ENCODE measurements at places on chromosomes 13 and 19.

GRCh38 chr19:47896773-47897172, 10.7 kb upstream of the SULT2A1 start:
- DNase-seq = no peak

DNA sequence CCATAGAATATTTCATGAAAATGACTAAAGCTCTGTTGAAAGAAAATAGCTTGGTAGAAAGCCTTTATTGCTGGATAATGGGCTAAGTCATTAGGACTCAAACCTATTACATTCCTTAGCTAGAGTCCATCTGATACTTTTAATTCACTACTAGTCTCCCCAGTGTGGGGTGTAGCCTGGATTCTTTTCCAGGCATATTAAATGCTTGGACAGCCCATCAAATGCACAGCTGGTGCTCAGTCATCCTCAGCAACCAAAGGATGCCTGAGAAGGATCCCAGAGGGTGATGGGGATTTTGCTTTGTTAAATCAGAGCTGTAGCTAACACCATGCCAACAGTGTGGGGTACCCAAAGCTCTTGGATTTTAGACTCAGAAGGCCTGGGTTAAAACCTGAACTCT, 153.5 kb downstream of the DLEU7 start:
- DNase-seq = no peak

DNA sequence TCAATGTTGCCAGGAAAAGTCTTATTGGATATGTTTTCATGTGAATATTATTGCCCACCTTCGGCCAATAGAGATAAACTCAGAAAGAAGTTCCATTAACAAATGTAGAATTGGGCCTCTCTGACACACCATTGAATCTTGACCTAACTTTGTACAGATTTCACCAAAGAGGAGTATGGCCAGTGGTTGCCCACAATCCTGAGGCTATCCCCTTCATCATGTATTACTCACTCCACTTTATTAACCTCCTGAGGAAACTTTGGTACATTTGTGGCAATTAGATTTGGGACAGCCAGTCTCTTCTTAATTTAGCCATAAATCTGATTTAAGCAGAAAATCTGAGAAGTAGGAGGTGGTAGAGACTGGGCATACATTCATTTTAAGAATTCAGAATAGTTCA, 53.3 kb upstream of the POSTN start:
- no peak for DNase-seq

GRCh38 chr13:50561739-50562138, 281.8 kb downstream of the DLEU7 start:
- no peak for DNase-seq

DNA sequence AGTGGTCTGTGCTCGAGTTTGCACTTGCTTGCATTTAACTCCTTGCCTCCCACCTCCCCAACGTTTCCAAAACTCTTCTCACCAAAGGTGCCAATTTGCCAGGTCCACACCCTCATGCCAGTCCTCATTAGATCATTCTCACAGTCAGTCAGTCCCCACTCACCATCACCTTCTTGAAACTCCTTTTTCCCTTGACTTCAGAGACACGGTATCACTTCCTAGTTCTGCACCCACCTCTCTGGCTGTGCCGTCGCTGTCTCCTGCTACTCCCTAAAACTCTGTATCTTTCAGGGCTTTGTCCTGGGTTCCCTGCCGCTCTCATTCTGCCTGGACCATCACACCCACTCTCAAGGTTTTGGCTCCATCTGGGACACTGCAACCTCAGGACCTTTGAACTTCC, 19.6 kb downstream of the OLFM2 start:
- DNase-seq = no peak

GRCh38 chr19:28940751-28941500, 272.0 kb downstream of the UQCRFS1 start:
- DNase-seq = no peak

DNA sequence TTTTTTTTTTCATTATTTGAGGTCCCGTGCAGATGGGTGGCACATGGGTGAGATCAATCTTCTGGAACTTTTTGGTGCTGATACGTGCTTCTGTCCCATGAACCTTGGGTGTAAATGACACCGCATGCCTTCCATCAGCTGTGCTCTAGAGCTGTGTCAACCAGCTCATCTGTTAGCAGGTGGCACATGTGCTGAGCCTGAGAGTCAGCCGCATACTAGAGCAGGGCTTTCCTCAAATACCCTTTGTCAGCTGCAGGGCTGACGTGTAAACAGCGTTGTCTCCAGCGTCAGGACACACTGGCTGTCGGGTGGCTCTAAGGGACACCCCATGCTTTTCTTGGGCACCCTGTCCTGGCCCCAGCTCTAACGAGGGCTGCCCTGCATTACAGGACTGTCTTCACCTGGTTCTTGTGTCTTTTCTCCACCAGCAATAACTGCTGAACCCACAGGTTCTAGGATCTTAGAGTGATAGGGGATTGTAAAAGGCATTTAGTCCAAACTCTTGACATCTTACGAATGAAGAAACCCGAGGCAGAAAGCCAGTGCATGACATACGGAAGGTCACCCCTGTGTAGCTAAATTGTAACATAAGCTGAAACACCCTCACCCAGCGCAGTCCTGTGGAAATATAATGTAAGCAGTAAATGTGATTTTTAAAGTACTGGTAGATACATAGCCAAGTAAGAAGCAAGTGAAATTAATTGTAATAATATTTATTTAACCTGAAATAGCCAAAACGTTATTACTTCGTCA, 119.5 kb downstream of the LRCH1 start:
- no peak for DNase-seq

DNA sequence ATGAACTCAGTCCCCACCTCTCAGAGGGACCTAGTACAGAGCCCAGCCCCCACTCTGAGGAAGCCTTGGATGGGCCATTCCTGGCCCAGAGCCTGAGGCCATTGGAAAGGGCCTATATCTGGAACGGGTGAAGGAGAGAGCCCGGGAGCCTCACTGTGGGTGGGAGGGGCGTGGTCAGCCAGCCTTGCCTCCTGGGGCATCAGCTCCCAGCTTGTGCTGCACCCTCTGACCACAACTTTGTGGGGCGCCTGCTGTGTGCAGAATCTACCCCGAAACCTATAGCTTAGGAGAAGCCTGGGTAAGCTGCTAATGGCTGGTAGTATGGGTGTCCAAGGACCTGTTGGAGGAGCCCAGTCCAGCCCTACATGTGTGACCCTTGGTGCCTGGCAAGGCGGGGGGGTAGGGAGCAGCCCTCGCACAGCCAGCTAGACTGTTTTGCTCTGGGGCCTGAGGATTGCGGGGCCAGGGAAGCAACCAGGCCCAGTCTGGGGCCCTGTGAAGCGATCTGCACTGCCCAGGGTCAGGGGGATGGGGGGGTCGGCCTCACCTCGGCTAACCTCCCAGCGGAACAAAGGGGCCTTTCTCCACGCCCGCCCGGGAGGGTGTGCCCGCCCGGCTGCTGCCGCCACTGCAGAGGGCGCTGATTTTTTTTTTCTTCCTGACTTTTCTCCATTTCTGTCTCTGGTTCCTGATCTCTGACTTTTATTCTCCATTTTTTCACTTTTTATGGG, 42.3 kb downstream of the LYL1 start:
- DNase-seq = no peak

DNA sequence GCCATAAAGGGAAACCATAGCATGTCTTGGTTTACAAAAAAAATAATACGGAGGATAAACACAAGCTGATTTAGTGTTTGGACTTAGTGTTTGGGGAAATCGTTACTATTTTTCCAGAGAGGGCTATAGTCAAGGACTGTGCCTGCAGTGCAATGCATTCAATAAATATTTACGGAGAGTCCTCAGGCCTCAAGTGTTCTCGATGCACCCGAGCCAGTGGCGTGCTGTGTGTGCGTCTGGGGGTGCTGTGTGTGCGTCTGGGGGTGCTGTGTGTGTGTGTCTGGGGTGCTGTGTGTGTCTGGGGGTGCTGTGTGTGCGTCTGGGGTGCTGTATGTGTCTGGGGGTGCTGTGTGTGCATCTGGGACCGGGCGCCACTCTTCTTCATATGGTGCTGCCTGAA, 71.7 kb upstream of the GTF3A start:
- no peak for DNase-seq

DNA sequence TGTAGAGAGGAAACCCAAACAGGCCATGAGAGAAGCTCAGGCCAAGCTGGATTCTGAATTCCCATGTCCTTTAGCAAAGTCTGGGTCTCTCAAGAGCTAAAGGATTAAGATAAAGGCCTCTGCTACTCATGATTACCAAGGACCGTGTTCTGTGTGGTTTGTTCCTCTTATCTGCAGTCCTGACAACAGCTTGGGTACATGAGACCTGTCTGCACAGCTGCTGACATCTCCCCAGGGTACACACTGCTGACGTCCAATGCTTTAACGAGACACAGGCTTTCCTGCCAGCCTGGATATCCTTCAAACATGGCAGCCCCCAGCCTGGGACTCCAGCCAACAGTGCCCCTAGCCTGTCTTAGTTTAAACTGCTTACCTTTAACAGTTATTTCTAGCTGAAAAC, 211.0 kb downstream of the SLC7A1 start:
- DNase-seq = no peak

GRCh38 chr19:7856679-7857663, 17.2 kb downstream of the PRR36 start:
- no peak for DNase-seq

- no peak for DNase-seq
These were observed 10.5 kb downstream of the PMIS2 start for GRCh38 chr19:35596366-35596999.

DNA sequence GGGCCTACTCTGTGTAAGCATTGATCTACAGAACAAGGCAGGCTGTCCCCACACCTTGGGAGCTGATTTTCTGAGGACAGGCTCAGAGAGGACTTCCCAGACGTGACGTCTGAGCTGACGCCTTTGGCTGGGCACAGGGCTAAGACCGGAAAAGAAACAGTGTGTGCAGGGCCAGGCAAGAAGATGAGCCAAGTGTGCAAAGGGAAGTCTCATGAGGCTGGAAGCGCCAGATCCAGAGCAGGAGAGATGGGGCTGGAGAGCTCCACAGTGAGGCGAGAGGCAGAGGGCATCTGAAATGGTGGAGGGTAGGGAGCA, 12.7 kb downstream of the IGLON5 start:
- DNase-seq = no peak

DNA sequence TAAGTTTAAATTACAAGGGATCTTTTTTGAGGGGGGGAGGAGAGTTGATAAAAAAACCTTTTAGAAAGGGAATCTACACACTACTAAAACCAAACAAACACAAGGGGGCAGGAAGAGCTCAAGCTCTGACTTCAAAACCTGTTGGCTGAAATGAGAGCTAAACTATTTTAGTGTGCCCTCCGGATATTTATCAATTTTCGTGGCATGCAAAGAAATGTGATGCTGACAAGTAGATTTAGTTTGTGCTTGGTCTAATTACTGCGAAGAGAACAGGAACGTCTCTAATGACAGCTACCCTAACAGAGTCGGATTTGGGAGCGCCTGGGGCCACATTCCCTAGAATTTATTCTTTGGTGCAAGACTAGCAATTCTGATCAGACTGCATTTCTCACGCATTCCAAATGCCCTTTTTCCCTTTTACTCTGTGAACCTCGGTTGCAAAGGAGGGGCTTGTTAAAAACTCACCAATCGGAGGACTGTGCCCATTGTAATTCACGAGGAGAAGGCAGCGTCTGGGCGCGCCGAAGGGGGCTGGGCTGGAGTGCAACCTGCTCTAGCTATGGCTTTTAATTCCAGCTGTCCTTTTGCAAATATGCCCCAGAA, 802 bp upstream of the FREM2 start:
- DNase-seq = no peak

DNA sequence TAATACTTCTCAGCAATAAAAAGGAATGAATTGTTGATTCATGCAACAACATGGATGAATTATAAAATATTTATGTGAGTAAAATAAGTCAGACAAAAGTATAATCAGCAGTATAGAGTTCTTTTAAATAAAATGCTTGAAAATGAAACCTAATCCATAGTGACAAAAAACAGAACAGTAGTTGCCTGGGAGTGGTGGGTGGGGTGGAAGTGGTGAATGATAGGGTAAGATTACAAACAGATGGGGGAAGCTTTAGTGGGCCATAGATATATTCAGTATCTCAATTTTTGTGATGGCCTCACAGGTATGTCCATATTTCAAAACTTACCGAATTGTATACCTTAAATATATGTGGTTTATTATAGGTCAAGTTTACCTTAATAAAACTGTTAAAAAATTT, 124.9 kb upstream of the UBL3 start:
- DNase-seq = no peak

DNA sequence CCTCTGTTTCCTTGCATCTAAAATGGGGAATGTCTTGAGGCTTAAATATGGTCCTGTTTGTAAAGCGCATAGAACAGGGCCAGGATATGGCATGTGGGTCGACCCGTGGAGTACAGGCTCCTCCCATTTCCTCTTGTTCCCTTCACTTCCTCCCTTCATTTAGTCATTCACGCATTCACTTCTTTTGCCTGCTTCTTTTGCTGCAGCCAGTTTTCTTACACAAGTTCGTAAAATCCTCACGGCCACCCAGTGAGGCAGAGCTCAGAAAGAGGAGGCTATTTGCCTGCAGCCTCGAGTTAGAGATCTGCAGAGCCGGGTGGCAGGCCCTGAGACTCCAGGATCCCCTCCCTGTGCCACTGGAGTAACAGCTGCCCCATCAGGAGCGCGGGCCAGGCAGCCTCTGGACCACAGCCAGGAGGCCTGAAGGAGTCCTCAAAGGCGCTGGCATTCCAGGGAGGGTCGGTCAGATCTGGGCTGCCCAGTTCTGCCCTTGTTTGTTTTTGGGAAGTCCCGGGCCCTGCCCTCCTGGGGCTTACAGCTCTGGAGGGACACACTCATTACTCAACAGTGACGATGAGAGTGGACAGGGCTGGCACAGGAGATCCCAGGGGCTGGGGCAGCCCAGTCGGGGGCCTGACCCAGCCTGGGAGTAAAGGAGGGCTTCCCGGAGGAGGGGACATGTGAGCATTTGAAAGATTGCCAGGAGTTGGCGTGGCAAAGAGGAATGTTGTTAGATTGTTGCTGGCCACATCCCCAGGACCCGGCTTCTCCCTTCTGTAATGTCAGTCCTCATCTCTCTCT, 4.6 kb downstream of the PPP5C start:
- peak; percentile 55 for DNase-seq

- no peak for DNase-seq
These were observed 9.3 kb downstream of the MED16 start for GRCh38 chr19:883661-884211.

GRCh38 chr13:109273326-109273751, 513.0 kb downstream of the IRS2 start:
- DNase-seq = no peak

GRCh38 chr19:38959618-38960017, 15.9 kb downstream of the FBXO17 start:
- DNase-seq = no peak

- DNase-seq = no peak
These were observed 69.5 kb upstream of the FNDC3A start for GRCh38 chr13:48906200-48906599.

- no peak for DNase-seq
These were observed 1.1 kb downstream of the ATP13A1 start for GRCh38 chr19:19662344-19662743.

DNA sequence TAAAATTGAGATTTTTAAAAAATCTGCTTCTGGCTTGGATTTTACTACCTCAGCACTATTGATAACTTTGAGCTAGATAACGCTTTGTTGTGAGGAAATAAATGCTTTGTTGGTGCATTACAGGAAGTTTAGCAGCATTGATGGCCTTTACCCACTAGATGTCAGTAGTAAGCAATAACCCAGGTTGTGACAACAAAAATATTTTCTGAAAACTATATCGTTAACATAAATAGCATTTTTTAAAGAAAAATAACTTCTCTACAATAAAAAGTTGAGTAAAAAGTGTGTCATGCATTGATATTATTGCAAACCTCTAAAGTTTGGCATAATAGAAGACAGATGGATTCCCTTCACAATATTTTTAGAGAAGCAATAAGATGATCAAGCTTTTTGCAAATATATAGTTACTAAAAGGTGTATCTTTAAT, 1246.5 kb downstream of the UQCRFS1 start:
- DNase-seq = no peak

- no peak for DNase-seq
These were observed 1394.2 kb upstream of the ATXN8OS start for GRCh38 chr13:68713394-68713793.

Data from CD4-positive, alpha-beta T cell treated with Interleukin-6 for 4 hours (primary cell).